ENCODE measurements at places on chromosomes 12 and 14.
A peak's percentile ranks its signal among the peaks of the same experiment; 100 is the strongest.

DNA sequence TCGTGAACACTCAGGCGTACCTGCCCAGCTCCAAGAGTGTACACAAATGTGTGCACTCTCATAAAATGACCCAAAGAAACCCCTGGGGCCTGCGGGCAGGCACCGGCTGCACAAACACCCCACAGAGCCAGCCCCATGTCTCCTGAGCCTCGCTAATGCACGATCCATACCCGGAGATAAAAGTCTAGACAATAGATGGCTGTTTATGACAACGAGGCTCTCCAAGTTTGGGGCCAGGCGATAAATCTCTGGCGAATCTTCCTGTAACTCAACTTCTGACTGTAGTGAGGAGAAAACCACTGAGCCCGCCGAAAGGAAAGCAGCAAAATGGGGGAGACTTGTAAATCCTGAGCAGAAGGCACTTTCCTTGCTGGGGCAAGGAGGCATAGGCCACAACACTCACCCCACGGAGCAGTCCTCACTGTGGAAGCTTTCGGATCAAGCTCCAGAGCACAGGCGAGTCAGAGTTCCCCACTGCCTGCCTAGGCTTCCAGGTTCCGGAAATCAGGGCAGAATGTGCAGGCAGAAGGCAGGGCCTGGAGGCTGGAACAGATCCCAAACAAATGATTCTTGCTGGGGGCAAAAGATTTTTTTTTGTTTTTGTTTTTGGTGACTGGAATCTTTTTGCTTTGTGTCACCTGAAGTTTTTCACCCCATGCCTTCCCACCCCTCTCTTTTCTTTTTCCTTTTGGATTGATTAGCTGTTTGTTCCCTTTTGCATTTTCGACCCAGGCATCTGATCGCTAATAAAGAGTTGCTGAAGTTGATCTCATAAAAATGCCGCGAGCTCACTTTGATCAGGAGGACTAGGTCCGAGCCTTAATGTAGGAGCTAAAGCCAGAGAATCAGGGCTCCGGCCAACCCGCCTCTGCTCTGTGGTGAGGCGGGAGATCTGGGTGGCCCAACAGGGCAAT lies 4.5 kb upstream of the HOXC11 start:
- no peak for DNase-seq
- peaks cover 24% of the 10 kb centered on the region for H3K4me1 ChIP-seq
- H3K27ac ChIP-seq: no peak overlapping the region
- no peak overlapping the region for H3K4me3 ChIP-seq
- peaks cover 99% of the 10 kb centered on the region for H3K27me3 ChIP-seq

GRCh38 chr14:34170882-34171281 lies 220.0 kb upstream of the EGLN3 start:
- peaks cover 9% of the 10 kb centered on the region for H3K27me3 ChIP-seq
- no peak overlapping the region for H3K4me3 ChIP-seq
- no peak overlapping the region for H3K27ac ChIP-seq
- H3K4me1 ChIP-seq: peaks cover 5% of the 10 kb centered on the region
- DNase-seq: no peak

GRCh38 chr14:101222362-101223070 lies 319.0 kb upstream of the RTL1 start:
- H3K27me3 ChIP-seq: no peaks in the 10 kb centered on the region
- DNase-seq: no peak
- H3K4me1 ChIP-seq: no peaks in the 10 kb centered on the region
- no peaks in the 10 kb centered on the region for H3K36me3 ChIP-seq
- H3K27ac ChIP-seq: no peak overlapping the region
- H3K4me3 ChIP-seq: no peak overlapping the region

GRCh38 chr12:117778656-117779055 lies 190.1 kb downstream of the KSR2 start:
- no peaks in the 10 kb centered on the region for H3K36me3 ChIP-seq
- no peak overlapping the region for H3K4me3 ChIP-seq
- no peak for DNase-seq

DNA sequence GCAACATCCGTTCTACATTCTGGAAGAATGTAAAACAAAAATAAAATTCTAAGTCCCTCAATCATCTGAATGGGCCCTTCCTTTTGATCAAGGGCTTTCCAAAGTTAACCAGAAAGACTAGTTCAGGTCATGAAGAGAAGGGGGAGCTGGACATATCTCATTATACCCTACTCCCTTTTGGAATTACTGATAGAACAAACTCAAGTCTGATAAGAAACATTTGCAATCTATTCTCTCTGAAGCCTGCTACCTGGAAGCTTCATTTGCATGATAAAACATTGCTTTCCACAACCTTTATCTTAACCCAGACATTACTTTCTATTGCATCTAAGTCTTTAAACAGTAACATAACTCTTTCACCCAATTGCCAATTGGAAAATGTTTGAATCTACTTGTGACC lies 8.3 kb upstream of the ACSM4 start:
- H3K27me3 ChIP-seq: peaks cover 5% of the 10 kb centered on the region
- no peaks in the 10 kb centered on the region for H3K36me3 ChIP-seq
- no peak overlapping the region for H3K4me3 ChIP-seq
- no peaks in the 10 kb centered on the region for H3K4me1 ChIP-seq
- DNase-seq: no peak

- no peak for DNase-seq
- no peaks in the 10 kb centered on the region for H3K36me3 ChIP-seq
- no peaks in the 10 kb centered on the region for H3K27me3 ChIP-seq
- peaks cover 37% of the 10 kb centered on the region for H3K4me1 ChIP-seq
These were observed 176.3 kb upstream of the ATP2B1 start for GRCh38 chr12:89884952-89885351.

DNA sequence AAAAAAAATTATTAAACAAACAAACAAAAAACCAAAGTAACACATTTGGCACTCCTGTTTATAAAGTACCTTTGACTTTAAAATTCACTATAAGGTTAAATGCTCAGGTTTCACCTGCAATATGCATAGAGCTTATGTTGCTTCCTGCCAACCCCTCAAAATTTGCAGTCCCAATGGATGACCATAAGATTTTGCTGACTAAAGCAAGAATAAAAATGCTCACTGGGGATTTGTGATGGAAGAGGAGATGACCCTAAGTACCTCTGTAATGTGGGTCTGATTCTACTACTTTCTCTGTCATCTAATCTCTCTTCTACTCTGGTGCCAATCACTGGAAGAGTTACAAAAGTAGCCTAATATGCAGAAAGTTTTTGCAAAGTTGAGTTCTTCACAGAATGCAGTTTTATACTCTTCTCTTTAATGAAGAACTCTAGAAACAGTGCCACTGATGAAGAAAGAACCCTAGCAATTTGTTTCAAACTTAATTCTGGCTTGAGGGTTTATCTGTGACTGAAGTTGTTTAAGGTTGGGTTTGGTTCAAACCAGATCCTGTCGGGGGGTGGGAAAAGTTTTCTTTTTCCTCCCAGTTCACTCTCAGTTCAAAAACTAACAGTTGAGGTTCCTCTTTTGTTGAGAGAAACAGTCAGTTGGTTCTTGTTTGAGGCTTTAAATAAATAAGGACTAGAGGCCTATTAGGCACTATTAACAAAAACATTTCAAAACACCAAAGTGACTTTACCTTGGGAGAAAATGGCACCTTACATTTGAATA lies 10.9 kb downstream of the WASHC3 start:
- H3K4me3 ChIP-seq: no peak overlapping the region
- peaks cover 21% of the 10 kb centered on the region for H3K4me1 ChIP-seq
- H3K36me3 ChIP-seq: peaks cover 25% of the 10 kb centered on the region
- no peaks in the 10 kb centered on the region for H3K27me3 ChIP-seq
- no peak for DNase-seq

GRCh38 chr12:128600886-128601285 lies 222.9 kb downstream of the SLC15A4 start:
- no peak for DNase-seq
- no peaks in the 10 kb centered on the region for H3K4me1 ChIP-seq
- H3K4me3 ChIP-seq: no peak overlapping the region
- no peak overlapping the region for H3K27ac ChIP-seq

GRCh38 chr12:75938189-75938588 lies 93.4 kb downstream of the PHLDA1 start:
- peaks cover 5% of the 10 kb centered on the region for H3K27me3 ChIP-seq
- no peak overlapping the region for H3K4me3 ChIP-seq

GRCh38 chr12:56137853-56138571 lies 9.9 kb downstream of the ESYT1 start:
- peak overlapping the region; percentile 7 for H3K27ac ChIP-seq
- peaks cover 50% of the 10 kb centered on the region for H3K4me1 ChIP-seq
- no peak overlapping the region for H3K4me3 ChIP-seq

GRCh38 chr12:77377622-77378021 lies 312.3 kb upstream of the E2F7 start:
- no peaks in the 10 kb centered on the region for H3K27me3 ChIP-seq
- H3K4me1 ChIP-seq: no peaks in the 10 kb centered on the region
- DNase-seq: no peak
- H3K36me3 ChIP-seq: no peaks in the 10 kb centered on the region

DNA sequence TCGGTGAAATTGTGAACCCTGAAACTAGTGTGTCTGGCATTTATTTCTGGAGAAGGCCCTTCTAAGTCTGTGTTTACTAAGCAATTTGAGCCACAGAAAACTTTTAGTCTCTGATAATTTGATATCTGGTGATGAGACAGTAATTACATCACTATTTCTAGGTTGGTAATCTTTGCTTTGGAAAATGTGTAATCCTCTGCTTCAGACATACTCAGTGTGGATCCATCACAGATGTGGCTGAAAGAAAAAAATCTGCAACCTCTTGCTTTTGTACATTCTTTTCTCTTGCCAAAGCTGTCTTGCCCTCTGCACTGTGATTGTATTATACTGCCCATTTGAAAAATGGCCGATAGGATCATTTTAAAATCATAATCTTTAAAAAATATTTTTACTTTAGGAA lies 78.1 kb downstream of the PELI2 start:
- H3K27ac ChIP-seq: peak overlapping the region; percentile 81
- H3K4me3 ChIP-seq: peak overlapping the region; percentile 39
- H3K4me1 ChIP-seq: peaks cover 25% of the 10 kb centered on the region
- no peaks in the 10 kb centered on the region for H3K27me3 ChIP-seq

- DNase-seq: no peak
- H3K4me3 ChIP-seq: no peak overlapping the region
- H3K27ac ChIP-seq: no peak overlapping the region
- H3K36me3 ChIP-seq: no peaks in the 10 kb centered on the region
- H3K4me1 ChIP-seq: no peaks in the 10 kb centered on the region
These were observed 10.0 kb downstream of the NUAK1 start for GRCh38 chr12:106128585-106129328.

GRCh38 chr14:86039176-86039575 lies 509.2 kb downstream of the FLRT2 start:
- H3K4me1 ChIP-seq: no peaks in the 10 kb centered on the region
- no peak for DNase-seq
- H3K36me3 ChIP-seq: no peaks in the 10 kb centered on the region
- no peak overlapping the region for H3K27ac ChIP-seq
- no peaks in the 10 kb centered on the region for H3K27me3 ChIP-seq
- no peak overlapping the region for H3K4me3 ChIP-seq

- H3K4me1 ChIP-seq: no peaks in the 10 kb centered on the region
- H3K36me3 ChIP-seq: peaks cover 35% of the 10 kb centered on the region
- no peak overlapping the region for H3K27ac ChIP-seq
- H3K27me3 ChIP-seq: no peaks in the 10 kb centered on the region
- no peak overlapping the region for H3K4me3 ChIP-seq
- no peak for DNase-seq
These were observed 32.7 kb downstream of the NT5DC3 start for GRCh38 chr12:103808239-103808880.

GRCh38 chr12:29030006-29030405 lies 119.1 kb upstream of the FAR2 start:
- DNase-seq: no peak
- peaks cover 8% of the 10 kb centered on the region for H3K4me1 ChIP-seq
- H3K27ac ChIP-seq: no peak overlapping the region
- peaks cover 15% of the 10 kb centered on the region for H3K27me3 ChIP-seq
- H3K4me3 ChIP-seq: no peak overlapping the region
- H3K36me3 ChIP-seq: no peaks in the 10 kb centered on the region

DNA sequence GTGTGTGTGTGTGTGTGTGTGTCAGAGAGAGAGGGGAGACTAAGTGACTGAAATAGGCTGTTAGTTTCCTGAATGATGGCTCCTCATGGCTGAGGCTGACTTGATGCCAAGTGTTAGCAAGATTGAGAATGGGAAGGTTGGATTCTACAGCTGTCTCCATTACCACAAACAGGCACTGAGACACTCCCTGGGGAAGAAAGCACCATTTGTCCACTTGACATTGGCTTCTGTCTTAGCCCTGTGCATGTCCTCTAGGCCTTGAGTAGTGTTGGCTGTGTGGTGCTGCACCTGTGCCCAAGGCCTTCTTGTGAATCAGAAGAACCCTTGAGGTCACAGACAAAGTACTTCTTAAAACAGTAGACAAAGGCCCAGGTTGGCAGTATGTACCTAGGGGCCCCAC lies 15.6 kb downstream of the ERG28 start:
- no peaks in the 10 kb centered on the region for H3K4me1 ChIP-seq
- DNase-seq: no peak
- H3K27ac ChIP-seq: no peak overlapping the region
- no peak overlapping the region for H3K4me3 ChIP-seq
- no peaks in the 10 kb centered on the region for H3K27me3 ChIP-seq

DNA sequence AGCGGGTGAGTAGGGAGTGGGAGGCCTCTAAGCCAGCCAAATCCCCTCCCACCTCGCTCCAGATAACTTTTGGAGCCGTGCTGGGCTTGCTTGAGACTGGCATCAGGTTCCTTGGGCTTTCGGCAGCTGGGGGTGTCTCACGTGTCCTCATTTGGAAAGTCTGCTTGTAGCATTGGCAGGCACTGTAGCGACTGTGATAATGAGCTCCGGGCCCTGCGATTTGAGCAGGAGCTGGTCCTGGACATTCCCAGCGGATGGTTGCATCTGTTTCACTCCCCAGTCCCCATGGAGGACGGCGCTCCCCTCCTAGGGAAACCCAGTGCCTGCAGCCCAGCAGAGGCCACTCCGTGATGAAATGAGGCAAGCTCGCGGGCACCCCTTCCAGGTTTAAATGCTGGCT lies 49.4 kb downstream of the DGLUCY start:
- H3K27ac ChIP-seq: no peak overlapping the region
- no peak overlapping the region for H3K4me3 ChIP-seq
- no peak for DNase-seq
- no peaks in the 10 kb centered on the region for H3K27me3 ChIP-seq

DNA sequence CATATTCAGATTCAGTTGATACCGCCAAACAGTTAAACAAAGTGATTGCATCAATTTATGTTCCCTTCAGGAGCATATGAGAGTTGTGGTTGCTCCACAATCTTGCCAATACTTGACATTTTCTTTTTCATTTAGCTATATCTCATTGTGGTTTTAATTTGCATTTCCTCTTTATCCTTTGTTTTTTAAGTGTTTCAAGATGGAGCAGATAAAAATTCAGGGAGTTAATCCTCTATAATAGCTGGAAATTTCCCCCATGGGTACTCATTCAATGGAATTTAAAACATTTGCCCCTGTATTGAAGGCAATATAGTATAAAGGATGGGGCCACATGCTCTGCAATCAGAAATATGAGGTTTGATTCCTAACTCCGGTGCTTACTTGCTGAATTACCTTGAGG lies 1.1 kb upstream of the EXD2 start:
- DNase-seq: no peak
- no peaks in the 10 kb centered on the region for H3K27me3 ChIP-seq
- H3K27ac ChIP-seq: no peak overlapping the region
- no peaks in the 10 kb centered on the region for H3K36me3 ChIP-seq

DNA sequence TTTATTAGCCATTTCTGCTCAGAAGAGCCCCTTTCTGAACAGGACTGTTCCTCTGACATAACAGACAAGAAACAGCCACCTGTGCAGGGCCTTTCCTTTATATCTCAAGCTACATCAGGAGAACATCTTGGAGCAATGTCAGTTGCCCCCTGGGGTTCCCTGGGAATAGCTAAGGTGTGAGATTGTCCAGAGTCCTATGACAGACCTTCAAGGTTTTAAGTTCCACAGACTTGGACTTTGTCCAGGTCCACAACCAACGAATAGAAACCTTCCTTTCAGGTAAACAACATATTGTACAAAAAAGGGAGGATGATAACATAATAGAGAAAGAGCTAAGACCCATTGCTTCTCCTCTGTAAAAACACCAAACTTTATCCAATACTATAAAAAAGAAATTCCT lies 2.9 kb downstream of the IL23A start:
- H3K27me3 ChIP-seq: no peaks in the 10 kb centered on the region
- H3K4me1 ChIP-seq: peaks cover 38% of the 10 kb centered on the region
- H3K4me3 ChIP-seq: no peak overlapping the region
- peaks cover 25% of the 10 kb centered on the region for H3K36me3 ChIP-seq

All from activated naive CD8-positive, alpha-beta T cell treated with anti-CD3 and anti-CD28 coated beads, Interleukin-2, amount 50 U/mL, for 24 hours (primary cell).